Non-pigmented ciliary epithelial cell (primary cell): ENCODE measurements at places on chromosomes 5 and 9.

GRCh38 chr5:164617290-164617689 lies 1111.9 kb downstream of the MAT2B start:
- DNase-seq: no peak

DNA sequence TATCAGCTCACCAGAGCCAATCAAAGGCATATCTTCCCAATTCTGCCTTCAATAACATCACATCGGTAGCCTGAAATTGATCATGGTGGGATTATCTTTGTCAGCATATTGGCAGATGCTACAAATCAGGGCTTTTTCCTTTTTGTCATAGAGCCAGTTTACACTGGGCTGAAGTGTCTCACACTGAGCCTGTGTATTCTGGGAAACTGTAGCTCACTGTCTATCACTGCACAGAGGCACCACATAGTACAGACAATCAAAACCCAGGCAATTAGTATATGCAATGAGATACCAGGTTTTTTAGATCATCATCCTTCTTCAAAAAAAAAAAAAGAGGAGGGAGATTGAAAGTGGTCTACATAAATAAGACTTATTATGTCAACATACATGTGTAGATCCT lies 46.6 kb downstream of the ADAM19 start:
- DNase-seq: no peak

DNA sequence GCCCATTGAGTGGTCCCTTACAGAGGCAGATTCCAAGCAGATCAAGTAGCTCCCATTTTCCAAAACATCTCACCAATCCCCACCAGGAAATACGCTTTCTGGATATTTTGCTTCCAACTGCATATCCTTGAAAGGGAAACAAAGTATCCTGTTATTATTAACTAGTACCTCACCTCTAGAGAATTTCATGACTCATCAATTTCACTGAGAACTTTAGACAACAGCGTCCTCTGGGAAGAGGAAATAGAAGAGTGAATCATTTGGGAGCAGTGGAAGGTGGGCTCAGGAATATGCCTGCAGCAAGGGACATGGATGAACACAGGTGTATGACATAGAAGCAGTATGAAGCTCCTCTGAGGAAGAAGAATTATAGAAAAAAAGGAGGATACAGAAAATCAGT lies 186.7 kb downstream of the MARCHF11 start:
- DNase-seq: peak; percentile 54

GRCh38 chr9:115333277-115334070 lies 215.5 kb upstream of the TNC start:
- DNase-seq: no peak

DNA sequence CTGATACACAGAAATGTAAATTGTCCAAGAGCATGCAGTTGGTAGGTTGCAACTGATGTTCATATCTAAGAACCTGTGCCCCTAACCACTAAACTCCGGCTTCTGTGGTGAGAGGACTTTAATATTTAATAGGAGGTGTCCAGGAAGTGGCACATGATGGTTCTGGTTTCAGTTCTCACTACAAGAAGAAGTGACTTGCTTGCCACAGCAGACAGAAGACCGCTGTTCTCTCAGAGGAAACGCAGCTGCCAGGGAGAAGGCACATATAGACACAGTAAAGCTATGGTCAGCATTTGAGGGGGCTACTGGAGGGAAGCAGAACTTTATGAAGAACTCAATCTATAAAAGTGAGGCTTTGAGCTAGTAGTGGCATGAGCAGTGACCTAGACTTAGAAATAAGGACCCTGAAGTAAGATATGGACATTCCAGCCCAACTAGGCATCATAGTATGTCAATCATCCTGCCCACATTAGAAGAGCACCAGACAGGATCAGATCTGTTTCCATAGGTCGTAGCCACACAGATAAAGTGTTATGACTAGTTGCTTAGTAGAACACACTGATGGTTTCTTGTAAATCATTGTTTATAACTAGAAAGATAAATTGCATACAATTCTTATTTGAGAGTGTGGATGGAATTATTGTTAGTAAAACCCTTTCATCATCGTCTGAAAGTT lies 36.4 kb upstream of the DAB2 start:
- no peak for DNase-seq

- no peak for DNase-seq
Observed at GRCh38 chr5:32014096-32014745, 159.9 kb downstream of the GOLPH3 start.

DNA sequence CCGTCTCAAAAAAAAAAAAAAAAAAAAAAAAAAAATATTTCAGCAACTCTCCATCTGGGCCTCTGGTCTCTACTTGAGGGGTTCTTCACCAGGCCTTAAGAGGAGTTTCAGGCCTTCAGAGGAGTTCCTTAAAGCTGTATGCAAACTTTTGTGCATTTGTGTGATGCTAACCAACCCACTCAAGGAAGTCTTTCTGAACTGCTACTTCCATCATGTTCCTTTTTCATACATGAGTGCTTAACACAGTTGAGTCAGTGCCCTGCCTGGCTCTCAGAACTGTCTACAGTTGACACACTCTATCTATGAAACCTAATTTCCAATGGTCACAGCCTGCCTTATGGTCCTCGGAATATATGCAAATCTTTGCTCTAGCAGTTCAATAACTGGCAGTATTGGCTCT lies 146.5 kb downstream of the MEF2C start:
- DNase-seq: no peak

DNA sequence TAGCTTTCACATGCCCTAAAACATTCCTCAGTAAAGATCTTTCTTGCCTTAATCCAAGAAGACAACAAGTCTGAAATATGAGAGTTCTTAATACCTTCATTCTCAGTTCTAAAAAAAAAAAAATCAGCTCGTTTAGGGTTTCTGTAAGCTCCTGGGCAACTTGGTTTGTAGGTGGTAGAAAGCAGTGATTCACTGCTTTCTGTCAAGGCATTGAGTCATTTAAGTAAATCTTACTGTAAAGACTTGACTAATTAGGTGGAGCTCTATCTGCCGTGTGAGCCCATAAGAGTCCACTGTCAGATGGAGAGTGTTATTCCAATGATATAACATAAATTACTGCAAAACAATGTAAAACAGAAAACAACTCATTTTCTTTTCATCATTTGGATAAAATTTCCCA lies 56.1 kb upstream of the MAST4 start:
- no peak for DNase-seq

- DNase-seq: no peak
Observed at GRCh38 chr5:150763023-150763769, 4.4 kb upstream of the DCTN4 start.
